ENCODE measurements at places on chromosomes 6 and 20. TPM values are rescaled to one million over a fixed set of nuclear protein-coding genes. Genes with fewer than 3 reads are reported as not detected.

Gene CD93
- polyA plus RNA-seq = not detected

Gene NKX2-4
- polyA plus RNA-seq = not detected

Gene ETV7
- polyA plus RNA-seq = 5.1 TPM

Gene BMP7
- polyA plus RNA-seq = not detected

Gene FRK
- polyA plus RNA-seq = 0.04 TPM
